ENCODE measurements at places on chromosomes 5 and 9.

DNA sequence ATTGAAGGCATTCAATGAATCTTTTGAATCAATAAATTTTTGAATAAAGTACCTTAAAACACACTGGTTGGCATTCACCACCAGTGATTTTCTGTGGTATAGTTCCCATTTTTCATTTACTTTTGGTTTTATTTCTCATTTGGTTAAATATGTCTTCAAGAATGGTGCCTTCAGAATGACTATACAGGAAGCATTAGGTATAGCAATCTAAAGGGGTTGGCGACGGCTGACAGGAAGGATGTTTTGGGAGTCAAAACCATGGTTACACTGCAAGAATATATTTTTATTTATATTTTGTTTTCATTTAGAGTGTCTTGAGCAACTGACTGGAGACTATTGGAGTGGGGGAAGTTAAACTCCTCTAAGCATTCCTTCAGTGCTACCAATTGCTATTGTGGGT lies 235.7 kb downstream of the HTR1A start:
- DNase-seq, result no peak

DNA sequence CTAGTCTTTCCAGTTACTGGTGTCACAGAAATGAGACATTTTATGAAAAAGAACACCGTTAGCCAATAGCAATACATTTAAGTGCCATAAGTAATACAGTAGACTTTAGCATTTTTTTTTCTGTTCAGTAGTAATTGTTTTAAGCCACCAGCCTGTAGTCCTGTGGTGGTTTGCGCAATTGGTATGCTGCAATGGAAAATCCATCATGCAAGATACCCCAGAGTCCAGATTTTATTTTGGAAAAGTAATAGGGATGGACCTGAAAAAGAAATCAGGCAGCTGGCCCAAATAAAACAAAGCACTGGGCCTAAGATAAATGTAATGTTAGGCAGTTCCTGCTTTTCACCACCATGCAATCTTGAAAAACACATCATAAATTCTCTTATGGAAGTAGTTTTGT lies 94.6 kb upstream of the RASGRF2 start:
- DNase-seq, result no peak

- no peak for DNase-seq
Measured at GRCh38 chr5:15604986-15605385, 105.0 kb downstream of the FBXL7 start.

DNA sequence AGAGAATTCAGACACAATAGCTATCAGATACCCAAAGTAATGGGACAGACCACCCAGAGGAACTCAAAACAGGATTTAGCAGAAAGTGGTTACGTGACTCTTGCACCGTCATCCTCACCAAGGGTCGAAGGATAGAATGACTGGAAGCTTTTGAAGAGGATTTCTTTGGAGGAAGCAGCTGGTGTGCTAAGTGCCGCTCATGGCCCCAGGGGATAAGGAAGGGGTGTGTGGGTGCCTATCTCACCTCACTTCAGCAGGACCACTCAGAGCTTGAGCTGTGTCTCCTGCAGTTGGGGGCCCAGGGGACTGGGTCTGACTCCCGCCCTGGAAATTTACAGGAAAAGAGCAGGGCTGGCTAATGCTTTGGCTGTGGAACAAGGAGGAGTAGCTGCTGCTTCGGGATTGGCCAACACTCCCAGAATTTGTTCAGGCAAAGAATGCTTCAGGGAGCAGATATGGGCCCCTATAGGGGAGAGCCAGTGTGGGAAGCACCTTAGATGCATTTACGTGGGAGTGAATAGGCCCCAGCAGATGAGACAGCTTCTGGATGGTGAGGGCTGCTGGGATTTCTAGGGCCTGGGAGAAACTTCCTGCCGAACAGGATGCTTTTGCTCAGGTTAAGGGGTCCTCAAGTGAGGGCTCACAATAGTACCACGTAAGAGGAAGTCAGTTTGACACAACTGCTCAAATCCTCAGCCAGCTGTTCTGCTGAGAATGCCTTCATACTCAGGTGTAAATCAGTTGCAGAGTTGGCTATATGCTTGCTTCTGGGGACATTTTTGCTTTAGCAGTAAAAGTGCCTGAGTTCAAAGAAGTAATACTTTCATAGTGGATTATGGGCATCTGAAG lies 29.1 kb upstream of the TOMM5 start:
- no peak for DNase-seq

- no peak for DNase-seq
Measured at GRCh38 chr9:296411-296810, 81.7 kb downstream of the DOCK8 start.

DNA sequence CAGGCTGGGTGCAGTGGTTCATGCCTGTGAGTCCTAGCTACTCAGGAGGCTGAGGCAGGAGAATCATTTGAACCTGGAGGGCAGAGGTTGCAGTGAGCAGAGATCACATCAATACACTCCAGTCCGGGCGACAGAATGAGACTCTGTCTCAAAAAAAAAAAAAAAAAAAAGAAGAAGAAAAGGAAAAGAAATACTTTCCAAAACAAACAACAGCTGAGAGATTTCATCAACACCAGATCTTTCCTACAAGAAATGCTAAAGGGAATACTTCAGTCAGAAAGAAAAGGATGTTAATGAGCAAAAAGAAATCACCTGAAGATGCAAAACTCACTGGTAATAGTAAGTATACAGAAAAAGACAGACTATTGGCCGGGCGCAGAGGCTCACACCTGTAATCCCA lies 8.4 kb downstream of the CCIN start:
- no peak for DNase-seq

- no peak for DNase-seq
Measured at GRCh38 chr9:38075272-38075671, 6.2 kb upstream of the SHB start.

GRCh38 chr5:116292321-116292720 lies 207.5 kb downstream of the COMMD10 start:
- no peak for DNase-seq

DNA sequence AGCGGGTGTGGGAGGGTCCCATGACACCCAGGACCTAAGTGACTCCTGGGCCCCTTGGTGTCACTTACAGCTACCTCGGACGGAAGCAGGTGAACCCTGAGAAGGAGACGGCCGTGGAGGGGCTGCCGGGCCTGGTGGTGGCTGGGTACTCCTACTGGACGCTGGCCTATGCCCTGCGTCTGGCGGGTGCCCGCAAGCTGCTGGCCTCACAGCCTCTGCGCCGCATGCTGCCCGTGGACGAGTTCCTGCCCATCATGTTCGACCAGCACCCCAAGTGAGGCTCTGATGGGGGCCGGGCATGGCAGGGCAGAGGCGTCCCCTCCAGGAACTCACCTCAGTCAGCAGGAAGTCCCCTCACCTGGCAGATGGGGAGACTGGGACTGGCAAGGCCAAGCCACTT lies 13.7 kb downstream of the CERCAM start:
- DNase-seq, result no peak

DNA sequence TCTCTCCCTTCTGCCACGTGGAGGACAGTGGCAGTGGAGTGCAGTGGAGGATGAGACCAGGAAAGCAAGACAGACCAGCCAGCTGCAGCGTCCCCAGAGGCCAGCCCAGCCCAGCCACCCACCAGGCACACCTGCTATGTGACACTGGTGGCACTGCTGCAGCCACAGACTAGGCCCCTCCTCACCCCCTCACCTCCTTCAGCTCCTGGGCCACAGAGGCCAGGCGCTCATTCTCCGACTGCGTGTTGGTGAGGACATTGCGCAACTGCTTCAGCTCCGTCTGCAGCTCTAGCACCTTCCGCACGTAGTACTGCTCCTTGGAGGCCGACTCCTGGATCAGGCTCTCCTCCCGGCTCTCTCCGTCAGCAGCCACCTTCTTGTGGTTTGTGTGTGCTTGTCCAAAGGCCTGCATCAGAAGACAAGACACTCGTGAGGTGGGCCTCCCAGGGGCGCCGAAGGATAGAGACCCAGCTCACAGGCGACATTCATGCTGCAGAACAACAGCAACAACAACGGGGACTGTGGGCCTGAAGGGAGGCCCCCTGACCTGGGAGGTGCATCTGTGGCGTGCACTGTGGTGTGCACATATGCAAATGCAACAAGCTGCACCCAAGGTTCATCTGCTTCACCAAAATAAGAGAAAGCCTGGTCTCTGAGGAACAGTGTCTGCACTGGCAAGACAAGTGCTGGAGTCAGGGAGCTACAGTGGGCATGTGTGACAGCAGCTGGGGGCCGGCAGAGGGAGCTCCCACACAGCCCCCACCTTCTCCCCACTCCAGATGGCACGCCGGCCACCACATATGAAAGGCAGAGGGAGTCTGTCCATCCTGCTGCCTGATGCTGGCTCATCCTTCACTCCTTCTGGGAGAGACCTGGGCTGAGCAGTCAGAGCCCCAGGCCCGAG lies 35.5 kb downstream of the BICD2 start:
- no peak for DNase-seq

DNA sequence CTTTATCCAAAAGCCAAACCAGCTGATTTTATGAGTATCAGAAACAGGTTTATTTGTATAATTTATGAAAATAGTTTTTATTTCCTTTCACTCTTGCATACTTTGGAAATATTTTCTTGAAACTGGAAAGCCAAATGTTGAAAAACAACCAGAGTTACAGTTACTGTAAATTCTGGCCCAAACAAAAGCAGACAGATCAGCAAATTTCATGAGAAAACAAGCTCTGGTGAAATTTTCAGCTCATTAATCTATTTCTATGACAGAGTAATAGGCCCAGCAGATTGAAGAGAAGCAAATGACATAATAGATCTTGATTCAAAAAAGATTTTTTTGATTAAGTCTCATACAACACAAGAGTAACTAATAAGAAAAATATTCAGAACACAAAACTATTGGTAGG lies 182.7 kb downstream of the ENC1 start:
- no peak for DNase-seq

DNA sequence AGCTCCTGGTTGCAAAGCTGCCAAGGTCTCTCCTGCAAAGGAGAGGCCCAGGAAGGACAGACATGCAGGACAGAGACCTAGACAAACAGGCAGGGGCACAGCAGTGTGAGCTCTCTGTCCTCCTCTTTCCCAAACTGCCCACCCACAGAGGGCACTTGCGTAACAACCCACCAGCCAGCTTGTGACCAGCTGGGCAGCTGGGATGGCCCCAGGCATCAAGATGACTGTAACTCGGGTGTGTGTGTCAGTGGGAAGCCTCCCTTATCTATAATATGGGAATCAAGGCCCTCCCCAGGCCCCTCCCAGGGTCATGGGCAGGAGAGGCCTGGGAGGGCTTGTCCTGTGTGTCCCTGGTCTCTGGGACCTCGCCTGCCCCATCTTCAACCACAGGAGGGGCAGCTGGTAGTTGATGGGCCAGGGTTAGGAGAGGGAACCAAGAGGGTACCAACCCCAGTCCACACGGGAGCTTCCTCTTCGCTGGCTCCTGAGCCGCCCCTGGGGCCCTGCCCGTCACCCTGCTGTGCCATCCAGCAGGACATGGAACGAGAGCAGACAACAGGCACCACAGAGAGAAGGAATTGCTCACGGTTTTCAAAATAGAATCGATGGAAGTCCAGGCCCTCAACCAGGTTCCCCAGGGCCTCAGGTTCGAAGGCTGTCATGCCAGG lies 37.9 kb downstream of the SLC6A7 start:
- DNase-seq, result no peak

DNA sequence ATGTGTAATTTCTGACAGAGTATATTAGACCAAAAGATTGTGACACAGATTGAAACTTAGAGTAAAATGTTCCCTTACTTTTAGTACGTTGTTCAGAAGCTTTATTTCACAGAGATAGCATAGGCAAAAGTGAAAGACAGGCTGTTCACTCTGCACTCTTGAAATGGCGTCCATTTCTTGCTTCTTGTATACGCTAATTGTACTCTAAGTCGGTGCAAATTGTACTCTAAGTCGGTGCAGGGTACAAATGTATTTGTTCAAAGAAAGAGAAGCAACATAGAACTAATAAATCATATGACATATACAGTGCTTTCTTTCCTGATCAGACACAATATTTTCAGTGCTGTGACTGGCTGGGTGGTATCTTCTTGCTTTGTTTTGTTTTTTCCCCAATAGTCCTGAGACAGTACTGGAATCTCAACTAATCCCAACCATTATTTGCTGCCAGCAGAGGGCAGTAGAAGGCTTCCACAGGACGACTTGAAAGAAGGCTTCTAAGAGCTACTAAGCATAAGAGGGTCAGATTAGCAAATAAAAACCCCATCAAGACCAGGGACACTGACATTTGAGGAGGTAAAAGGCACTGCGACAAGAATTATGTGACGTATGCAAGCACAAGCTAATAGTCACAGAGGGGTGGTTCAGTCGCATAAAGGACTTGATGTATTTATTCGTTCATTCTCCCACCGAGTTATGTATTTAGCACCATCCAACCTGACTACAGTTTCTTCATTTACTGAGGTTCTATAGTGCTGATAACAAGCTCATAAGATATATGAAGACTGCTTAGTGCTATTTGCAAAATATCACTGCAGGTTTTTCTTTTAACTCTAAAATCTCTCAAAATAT lies 831.8 kb downstream of the TAF11L14 start:
- peak; percentile 61 for DNase-seq

DNA sequence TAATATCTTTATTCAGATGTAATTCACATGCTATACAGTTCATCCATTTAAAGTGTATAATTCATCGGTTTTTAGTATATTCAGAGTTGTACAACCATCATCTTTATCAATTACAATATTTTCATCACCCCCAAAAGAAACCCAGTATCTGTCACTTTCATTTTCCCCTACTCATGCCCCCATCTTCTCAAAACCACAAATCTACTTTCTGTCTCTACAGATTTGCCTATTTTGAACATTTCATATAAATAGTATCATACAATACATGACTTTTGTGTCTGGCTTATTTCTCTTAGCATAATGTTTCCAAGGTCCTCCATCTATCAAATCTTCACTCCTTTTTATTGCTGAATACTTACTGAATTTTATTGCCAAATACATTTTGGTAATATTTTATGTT lies 305.1 kb upstream of the SGCD start:
- no peak for DNase-seq

- DNase-seq, result no peak
Measured at GRCh38 chr5:133900534-133901270, 67.7 kb downstream of the C5orf15 start.

DNA sequence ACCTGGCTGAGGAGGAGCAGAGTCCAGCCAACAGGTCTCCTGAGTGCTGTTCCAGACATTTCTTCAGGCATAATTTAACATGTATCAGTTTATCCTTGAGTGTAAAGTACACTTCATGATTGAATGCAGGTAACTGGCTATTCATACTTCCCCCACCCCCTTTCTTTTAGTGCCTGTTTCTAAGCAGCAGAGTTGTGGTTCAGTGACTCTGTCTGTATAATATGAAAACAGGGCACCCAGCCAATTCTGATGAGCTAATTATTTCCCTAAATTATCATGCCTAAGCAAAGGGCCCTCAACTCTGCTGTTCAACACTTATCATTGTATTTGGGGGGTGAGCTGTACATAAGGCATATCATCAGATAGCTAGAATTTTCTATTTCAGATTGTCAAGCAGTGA lies 51.9 kb upstream of the ZSWIM6 start:
- peak; percentile 44 for DNase-seq

GRCh38 chr5:43221502-43221901 lies 29.5 kb downstream of the NIM1K start:
- no peak for DNase-seq

DNA sequence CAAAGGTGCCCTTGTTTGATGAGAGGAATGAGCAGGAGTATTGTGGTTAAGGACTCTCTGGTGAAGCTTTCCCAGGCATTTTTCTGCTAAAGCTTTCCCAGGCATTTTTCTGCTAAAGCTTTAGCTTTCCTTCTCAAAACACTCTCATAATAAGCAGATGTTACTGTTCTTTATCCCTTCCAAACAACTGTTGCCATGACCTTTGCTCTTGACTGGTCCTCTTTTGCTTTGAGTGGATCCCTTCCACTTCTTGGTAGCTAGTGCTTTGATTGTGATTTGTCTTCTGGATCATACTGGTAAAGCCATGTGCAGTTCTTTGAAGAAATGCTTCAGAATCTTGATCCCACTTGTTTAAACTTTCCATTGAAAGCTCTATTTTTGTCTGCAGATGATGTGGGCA lies 85.8 kb downstream of the GPBP1 start:
- DNase-seq, result no peak

- no peak for DNase-seq
Measured at GRCh38 chr9:106600955-106601560, 261.9 kb upstream of the ZNF462 start.

Data from activated naive CD4-positive, alpha-beta T cell treated with anti-CD3 and anti-CD28 coated beads for 36 hours (primary cell).